Naive thymus-derived CD8-positive, alpha-beta T cell (primary cell): ENCODE measurements at places on chromosomes 12 and 14.

GRCh38 chr12:75579552-75579951, 68.1 kb upstream of the KRR1 start:
- DNase-seq = no peak

DNA sequence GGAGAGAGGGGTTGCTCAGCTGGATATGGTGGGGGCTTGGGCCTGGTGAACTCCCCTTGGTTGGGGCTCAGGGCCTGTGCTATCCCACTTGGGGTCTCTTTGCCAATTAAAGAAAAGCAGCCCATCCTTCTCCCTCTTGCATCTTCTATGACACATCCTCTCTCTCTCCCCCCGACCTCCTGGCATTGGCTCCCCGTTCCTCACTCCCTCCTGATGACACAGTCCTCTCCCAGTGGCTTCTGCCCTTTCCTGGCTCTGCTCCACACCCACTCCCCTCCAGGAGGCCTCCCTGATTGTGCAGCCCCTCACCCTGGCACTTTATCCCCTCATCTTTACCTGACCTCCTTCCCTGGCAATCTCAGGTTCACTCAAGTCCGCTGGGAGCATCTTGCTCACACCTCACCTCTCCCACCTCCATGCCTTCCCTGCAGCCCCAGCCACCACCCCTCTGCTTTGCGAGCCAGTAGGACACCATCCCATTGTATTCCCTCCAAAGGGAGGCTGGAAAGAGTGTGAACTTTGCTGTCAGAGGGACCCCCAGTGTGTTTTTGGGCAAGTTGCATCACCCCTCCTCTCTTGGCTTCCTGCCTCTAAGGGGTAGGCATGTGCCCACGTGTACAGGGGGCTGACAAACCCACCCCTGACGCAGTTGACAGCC, 10.7 kb downstream of the KRT80 start:
- DNase-seq = no peak

DNA sequence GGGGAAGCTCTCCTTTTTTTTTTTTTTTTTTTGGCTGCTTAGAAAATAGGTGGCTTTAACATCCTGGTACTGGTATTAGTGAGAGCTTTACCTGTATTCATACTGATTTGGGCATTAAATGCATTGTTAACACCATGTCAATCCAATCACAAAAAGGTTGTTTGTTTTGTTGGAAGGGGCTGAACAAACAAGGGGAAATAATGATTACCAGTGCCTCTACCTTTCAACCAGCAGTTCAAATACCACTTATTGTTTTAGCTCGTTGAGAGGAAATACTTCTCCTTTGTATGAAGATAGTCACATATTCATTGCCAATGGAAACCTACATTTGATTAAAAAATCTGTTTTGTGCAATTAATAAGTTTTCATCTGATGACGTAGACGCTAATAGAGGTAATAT, 72.9 kb downstream of the MIPOL1 start:
- no peak for DNase-seq

- no peak for DNase-seq
These were observed 4.9 kb upstream of the CSAD start for GRCh38 chr12:53185582-53186153.

DNA sequence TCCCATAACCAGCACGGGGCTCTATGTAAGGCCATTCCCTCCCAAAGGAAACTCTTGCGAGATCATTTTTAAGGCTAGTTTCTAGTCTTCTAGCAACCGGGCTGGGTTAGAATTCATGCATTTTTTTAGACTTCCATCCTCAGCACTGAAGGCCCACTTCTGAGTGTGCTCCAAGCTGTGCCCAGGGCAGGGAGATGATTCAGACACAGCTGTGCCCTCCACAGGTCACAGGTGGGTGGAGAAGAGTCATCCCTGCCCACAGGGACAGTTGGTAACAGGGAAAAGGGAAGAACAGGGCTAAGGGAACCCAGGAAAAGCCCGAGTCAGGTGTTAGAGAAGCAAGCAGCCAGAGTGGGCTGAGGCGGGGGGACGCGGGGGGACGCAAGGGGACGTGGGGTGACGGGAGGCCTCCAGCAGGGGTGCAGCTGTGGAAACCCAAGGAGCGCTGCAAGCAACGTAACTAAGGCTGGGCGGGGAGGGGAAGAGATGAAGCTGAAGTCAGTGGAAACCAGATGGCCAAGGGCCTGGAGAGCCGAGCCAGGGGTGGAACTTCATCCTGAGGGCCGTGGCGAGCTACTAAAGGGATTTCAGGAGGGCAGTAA, 27.2 kb upstream of the PPP2R5C start:
- DNase-seq = no peak

DNA sequence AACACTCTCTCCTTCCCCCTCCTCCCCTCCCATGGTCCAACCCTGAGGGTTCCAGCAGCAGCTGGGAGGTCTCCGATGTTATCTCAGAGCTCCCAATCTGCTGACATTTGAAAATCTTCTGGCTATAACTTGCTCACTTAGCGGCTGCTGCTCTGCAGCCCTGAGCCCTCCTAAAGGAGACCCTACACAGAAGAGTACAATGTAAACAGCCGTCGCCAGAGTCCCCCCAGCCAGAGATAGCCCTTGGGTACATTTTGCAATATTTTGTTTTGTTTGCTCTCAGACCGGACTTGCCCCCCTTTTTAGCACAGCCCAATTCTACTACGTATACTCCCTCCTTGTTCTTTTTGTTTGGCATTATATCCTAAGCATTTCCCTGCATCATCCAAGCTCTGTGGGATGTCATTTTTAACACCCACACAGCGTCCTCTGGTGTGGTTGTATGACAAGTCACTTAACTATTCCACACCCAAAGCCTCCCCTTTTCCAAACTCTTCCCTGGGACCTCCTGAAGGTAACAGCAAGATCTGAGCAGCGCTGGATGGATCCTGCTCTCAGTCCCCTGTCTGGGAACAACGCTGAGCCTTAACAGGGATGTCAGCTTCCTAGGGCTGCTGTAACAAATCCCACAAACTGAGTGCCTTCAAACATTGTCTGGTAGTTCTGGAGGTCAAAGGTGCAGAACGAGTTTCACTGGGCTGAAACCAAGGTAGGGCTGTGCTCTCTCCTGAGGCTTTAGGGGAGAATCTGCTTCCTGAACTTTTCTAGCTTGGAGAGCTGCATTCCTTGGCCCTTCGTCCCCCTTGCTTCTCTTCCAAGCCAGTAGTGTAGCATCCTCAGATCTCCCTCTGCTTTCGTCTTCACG, 25.3 kb upstream of the TCL1B start:
- DNase-seq = no peak

DNA sequence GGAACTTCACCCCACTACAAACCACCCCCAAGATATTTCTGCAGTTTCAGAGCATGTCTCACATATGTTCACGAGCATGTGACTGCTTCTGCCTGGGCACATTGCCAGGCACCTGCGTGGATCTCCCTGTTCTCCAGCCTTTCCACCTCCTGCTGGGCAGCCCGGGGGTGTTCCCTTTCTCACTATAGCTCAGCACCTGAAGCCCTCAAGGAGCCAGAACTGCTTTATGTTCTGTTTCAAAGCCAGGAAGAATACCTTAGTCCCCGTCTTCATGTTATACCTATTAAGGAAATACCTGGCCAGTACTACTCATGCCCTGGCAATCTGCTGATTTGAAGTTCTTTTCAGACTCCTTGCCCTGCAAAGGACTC, 4.2 kb upstream of the FGF6 start:
- no peak for DNase-seq

DNA sequence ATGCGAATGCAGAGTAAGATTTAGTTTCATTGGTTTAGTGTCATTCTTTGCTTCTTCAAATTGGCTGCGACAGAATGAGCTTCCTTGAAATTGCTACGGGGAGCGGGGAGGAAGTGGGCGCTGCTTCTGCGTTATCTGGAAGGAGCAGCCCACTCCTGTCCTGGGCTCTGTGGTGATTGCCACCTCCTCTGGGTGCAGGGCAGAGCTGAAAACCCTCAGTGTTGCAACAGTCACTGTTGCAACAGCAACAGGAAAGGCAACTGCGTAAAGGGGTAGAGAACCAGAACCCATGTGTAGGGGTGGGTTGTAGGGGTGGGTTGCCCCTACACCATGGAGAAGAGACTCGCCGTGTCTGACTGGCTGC, 57.7 kb downstream of the MAX start:
- no peak for DNase-seq

- no peak for DNase-seq
These were observed 116.6 kb upstream of the MED13L start for GRCh38 chr12:116393859-116394650.

GRCh38 chr14:95257521-95257920, 62.2 kb downstream of the CLMN start:
- no peak for DNase-seq

DNA sequence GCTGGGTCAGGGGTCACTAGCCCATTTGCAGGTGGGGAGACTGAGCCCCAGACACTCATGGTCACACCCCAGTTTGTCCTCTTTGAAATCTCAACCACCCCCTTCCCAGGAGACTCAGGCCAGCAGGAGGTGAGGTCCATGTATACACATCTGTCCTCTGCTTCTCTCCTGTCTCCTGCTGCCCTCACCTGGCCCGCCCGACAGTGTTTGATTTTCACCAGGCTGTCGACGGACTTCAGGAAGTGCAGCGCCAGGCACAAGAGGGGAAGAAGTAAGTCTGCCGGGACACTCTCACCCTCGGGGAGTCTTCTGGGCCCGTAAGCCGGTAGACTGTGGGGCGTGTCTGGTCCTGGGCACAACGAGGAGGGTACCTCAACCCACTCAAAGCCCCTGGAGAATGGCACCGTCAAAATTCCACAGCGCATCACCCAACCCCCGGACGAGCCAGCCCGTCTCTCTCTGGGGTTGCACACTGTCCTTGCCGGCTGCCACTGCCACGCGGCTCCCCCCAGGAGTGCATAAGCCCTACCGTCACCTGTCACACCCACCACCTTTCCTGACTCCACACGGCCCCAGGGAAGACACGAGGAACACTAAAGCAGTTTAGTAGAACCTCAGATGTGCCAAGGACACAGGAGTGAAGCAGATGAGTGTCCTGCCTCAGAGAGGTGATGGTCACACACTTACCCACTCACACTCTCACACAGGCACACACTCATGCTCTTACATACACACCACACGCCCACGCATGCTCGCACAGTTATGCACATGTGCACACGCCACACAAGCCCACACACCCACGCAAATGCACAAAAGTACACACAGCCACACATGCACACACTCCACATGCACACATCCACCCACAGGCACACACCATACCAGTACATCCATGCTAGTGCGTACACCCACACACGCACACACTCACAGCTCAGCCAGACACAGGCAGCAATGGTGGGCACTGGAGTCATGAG, 13.1 kb upstream of the SIVA1 start:
- no peak for DNase-seq

GRCh38 chr12:46461907-46462640, 89.5 kb upstream of the SLC38A2 start:
- no peak for DNase-seq

DNA sequence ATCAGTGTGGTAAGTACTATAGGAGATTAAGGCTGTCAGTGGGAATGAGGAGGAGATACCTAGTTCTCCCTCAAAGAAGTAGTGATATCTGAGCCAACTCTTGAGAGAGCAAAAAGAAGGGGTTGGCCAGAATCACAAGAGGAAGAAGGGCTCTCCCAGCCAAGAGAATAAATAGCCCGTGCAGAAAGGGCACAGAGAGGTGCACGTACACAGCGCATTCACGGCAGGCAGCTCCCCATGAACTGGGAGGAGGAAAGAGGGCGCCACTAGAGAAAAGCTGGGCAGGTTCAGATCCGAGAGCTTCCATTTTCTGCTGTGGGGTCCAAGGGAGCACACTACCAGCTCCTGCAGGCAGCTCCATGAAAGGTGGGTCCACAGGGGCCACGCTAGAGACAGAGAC, 59.9 kb downstream of the PPP2R5E start:
- no peak for DNase-seq

GRCh38 chr14:95948558-95948981, 71.9 kb downstream of the TUNAR start:
- DNase-seq = no peak

DNA sequence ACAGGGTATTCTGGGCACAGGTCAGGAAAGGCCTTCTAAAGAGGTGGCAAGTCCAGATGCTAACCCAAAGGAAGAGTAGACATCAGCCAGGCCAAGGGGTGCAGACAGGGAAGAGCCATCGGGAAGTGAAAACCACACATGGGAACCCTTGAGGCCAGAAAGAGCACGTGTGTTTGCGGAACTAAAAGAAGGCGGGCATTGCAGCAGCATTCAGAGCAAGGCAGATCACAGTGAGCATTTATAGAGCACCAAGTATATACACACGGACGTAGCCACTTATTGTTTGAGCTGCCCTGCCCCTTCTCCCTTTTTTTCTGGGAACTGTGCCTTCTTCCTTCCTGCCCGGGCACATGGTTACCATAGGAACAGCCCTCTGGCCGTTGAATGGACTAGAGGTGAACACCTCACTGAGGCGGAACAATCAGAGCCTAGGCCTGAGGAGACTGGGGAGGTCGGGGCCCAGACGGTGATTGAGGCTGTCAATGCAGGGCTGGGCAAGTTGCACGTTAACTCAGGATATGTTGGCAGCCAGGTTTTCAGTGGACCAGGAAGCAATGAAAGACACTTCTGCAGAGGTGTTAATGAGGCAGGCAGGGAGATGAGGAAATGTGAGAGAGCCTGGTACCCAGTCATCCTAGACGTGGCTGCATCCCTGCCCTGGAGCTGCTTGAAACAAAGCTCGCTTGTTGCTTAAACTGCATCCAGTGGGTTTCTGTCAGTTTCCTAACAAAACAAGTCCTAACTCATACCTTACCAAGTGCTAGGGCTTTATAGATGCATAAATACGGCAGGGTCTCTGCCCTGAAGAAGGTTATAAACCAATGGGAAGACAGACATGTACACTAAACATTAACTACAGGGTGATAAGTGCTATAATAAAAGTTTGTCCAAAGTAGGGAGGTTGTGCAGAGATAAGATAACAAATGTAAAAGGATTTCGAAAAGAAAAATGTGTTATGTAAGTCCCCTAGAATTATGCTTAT, 34.2 kb downstream of the MOAP1 start:
- no peak for DNase-seq

- DNase-seq = no peak
These were observed 26.8 kb downstream of the DGLUCY start for GRCh38 chr14:91140672-91141071.

DNA sequence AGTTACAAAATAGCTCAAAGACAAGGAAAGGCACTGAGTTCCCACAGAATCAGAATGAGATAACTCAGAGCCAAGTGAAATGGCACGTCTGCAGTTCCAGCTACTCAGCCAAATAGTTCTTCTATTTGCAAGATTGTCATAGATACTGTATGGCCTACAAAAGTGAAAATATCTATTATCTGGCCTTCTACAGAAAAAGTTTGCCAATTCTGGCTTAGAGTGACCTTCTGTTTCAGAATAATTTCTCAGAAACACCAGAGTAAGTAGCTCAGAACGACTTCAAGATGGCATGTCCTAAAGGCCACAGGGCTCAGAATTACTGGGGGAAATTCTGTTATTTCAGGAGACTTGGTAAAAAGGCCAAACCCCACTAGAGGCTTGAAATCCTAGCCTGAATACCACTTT, 10.7 kb upstream of the RTRAF start:
- no peak for DNase-seq
